ENCODE measurements at places on chromosomes 2 and 18.

DNA sequence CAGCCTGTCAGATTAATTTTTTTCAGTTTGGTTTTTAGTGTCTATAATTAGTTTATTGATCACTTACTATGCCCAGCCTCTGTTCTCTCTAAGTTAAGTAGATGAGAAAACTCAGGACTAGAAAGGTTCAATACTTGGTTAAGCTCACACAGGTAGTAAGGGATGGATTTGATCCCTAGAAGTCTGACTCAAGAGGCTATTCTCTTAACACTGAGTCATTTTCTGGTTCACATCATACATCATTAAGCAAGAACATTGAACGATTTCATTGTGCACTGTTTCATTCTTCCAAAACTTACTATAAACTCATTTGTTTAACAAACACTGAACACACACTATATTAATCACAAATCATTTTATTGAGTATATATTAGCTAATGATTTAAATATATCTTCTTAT, 54.1 kb upstream of the SLC38A11 start:
- no peak for DNase-seq

GRCh38 chr18:49548229-49548636, 13.6 kb upstream of the LIPG start:
- no peak for DNase-seq

- no peak for DNase-seq
Measured at GRCh38 chr2:204748286-204748685, 203.0 kb downstream of the PARD3B start.

DNA sequence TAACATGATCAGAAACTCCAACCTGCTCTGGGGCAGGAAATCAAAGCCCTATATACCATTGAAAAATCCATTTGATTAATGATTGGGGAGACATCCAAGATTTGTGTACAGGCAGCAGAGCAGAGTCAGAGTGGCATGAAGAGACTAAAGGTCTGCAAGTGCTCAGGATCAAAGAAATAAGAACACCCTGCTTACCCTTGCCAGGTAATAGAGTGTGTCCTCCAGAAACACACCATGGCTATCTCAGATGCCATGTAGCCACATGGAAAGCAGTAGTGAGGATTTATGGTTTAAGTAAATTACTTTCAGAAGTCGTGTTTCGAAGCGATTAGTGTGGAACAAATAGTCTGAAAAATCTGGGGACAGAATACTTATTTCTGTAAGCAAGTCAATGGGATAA, 592.9 kb downstream of the SUCLG1 start:
- DNase-seq, result no peak

DNA sequence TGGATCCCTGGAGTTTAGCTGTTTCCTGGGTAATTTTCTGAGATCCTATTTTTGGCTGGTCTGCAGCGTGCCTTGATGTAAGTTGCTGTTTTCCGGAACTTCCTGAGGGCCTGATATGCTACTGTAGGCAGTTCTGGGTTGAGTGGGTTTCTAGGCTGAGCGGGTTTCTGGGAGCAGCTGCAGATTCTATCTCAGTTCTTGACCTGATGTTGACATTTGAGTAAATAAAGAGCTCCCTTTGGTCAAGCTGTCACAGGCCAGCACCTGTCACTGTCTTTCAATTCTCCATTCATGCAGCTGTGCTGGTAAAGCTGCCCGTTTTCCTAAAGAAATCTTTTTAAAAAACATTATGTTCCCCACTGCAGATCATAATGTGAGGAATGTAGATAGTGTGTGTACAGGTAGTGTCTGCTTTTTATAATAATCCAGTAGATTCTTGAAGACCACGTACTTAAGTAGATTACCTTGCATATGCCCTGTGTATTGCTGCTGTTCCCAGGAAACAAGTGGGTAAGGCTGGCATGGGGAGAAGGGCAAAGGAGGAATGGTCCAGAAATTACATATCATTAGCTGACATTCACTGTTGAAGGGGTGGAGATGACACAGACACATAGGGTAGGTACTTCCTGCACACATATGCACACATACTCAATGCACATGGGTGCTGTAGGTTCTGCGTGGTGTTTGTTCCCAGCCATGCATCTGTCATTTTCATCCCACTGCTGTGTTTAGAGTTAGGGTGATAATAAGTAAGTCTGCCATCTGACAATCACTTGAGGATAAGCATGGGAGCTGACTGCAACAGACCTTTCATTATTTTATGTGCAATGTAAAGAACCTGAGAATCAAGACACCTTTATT, 25.9 kb downstream of the CD28 start:
- no peak for DNase-seq

DNA sequence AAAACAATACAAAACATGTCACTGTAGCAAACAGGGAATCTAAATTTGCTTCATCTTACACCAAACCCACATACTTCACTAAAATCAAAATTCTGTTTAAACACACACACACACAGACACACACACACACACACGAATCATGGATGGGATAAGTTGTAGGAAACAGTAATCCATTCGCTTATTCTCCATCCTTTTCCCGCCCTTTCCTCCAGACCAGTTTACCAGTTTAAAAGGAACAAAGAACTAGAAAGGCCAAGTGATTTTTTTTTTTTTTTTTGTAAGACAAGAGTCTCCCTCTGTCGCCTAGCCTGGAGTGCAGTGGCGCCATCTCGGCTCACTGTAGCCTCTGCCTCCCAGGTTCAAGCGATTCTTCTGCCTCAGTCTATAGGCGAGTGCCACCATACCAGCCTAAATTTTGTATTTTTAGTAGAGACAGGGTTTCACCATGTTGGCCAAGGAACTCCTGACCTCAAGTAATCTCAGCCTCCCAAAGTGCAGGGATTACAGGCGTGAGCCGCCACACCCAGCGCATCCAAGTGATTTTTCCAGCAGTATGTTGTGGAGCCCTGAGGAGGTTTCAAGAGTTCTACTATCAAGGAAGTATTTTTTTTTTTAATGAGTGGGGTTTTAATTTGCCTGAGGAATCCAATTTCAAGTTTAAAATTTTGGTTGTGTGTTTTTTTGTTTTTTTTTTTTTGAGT, 5.7 kb downstream of the PSME4 start:
- DNase-seq, result no peak

GRCh38 chr2:213288913-213289700, 4.8 kb downstream of the SPAG16 start:
- no peak for DNase-seq

DNA sequence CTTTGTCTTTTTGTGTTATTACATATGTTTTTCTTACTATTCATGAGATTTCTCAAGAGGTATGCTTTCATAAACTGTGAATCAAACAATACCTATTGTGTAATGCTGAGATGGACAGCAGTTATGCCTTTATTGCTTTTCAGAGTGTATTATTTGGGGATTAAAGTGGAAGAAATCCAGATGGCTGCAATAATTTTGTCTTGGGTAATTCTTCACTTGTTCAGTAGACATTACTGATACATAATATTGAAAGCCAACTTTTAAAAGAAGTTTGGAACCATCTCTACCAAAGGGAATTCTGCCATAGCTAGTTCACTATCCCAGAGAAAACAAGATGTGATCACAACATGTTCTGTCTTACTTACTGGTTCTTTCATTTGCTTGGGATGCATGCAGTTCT, 253.4 kb upstream of the ZSWIM2 start:
- no peak for DNase-seq

GRCh38 chr2:190173392-190173791, 110.9 kb upstream of the MSTN start:
- DNase-seq, result no peak

- DNase-seq, result no peak
Measured at GRCh38 chr2:28294451-28294850, 98.2 kb upstream of the FOSL2 start.
